ENCODE measurements at places on chromosomes 12 and 14.

DNA sequence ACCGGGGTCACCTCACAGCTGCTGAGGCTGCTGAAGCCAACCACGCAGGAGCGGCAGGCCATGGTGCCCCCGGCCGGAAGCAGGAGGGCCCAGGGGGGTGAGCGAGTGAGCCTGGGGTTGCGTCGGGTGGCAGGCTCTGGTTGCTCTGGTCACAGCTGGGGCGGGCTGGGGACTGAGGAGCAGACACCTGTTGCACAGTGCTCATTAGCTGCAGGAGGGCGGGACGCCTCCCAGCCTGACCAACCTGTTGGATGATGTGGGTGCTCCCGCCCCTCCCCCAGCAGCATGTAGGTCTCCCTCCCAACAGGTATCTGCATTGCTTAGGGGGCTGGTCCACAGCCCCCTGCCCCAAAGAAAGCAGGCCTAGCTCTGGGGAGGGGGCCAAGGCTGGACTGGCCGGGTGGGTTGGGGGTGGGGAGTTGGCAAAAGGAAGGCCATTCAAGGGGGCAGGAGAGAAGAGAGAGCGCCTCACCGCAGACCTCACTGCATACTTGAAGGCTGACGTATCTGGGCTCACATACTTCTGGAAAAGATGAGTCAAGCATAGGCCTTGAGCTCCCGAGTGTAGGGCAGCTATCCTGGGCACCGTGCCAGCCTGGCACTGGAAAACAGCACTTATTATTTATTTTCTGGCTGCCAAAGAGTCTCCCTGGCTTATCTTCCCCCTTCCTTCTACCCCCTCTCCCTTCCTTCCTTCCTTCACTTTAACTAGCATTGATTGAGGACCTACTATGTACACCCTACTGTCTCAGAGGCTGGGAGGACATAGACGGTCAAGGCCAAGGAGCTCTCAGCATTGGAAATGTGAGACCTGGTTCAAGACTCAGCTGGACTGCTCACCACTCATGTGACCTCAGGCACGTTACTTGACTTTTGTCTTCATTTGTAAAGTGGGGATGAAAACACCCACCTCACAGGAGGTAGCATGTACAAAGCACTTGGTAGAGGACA, at the start of gene KRT80:
Gene KRT80 (minus strand): TSS at position 174 of the 951 bp plus-strand sequence. CDS start 112 bp downstream, at position 62.
- peak; percentile 97 for DNase-seq

DNA sequence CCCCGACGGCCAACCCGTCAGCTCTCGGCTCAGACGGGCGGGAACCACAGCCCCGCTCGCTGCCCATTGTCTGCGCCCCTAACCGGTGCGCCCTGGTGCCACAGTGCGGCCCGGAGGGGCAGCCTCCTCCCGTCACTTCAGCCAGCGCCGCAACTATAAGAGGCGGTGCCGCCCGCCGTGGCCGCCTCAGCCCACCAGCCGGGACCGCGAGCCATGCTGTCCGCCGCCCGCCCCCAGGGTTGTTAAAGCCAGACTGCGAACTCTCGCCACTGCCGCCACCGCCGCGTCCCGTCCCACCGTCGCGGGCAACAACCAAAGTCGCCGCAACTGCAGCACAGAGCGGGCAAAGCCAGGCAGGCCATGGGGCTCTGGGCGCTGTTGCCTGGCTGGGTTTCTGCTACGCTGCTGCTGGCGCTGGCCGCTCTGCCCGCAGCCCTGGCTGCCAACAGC, at the start of gene WNT1:
Gene WNT1 (plus strand): TSS at position 32 of the 450 bp plus-strand sequence. CDS start 329 bp downstream, at position 361.
- DNase-seq = no peak

DNA sequence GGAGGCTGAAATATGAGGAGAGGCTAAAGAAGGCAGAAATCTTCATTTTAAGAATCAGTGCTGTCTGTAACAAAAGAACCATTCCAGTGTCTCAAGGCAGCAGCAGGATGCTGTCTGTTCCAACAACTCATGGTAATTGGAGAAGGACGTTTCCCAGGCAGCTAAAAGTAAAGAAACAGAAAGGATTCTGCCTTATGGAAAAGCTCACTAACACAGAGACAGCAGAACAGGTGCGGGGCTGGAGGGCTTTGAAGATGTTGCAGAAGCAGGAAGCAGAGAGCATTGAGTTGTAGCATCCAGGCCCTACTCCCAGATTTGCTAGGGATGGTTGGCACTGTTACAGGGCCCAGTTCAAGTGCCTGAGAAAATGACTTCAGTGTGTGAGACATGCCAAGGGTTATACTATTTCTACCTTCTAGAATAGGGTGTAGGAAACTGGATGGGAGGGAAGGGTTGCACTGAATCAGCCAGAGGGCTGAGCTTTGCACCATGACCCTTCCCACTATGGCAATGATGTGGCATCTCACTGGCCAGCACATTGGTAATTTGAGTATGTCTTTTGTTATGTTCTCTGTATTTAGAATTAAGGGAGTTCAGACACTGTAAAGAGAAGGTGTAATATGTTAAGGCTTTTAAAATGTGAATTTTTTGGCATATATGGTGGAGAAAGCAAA, 160.0 kb upstream of the FBXO33 start:
- DNase-seq = no peak

GRCh38 chr12:57611108-57611826, at the start of gene ARHGEF25:
ARHGEF25 (plus strand) TSS chr12:57611435; CDS start chr12:57611895, 460 bp downstream.
- peak; percentile 84 for DNase-seq

DNA sequence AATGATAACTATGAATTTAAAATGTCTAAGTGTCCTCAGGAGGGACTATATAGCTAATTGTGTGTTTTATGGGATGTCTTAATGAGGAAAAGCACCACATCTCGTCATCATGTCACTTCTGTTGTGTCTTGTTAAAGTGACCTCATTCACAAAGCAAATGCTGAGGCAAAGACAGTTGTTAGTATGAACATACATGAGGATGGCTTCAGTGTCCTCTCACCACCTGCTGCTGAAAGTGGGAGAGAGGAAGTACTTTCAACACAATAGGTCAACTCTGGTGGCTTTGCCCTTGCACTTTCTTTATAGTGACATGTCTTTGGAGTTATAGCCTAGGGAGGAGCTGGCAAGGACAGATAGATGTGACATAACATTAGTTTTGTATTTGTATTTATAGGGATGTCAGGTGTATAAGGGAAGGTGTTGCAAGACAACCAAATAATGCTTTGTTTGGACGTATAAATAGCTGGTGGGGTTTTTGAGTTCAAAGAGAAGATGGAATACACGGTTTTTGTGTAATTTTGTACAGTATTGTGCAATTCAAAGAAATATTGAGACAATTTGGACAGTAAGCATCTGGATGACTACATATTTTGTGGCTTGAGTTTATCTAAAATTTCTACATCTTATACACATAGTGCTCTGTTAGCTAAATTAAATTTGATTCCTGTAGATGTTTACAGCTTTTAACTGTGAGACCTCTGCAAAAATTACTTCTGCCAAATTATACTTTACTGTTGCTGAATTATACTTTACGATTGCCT, 131.7 kb upstream of the ATP2B1 start:
- no peak for DNase-seq

All from umbilical cord (tissue), 2 donors.